Suppressor macrophage treated with lipopolysaccharide for 4 hours (primary cell): ENCODE measurements at places on chromosomes 2 and 18.

- no peak for DNase-seq
Observed at GRCh38 chr2:20616341-20616871, 34.5 kb downstream of the HS1BP3 start.

- no peak for DNase-seq
Observed at GRCh38 chr18:55227771-55228170, 268.5 kb upstream of the CCDC68 start.

- DNase-seq = peak; percentile 52
Observed at GRCh38 chr2:128535953-128536352, 217.3 kb upstream of the HS6ST1 start.

GRCh38 chr2:175036582-175037018 is 31.4 kb upstream of the CHN1 start:
- DNase-seq = peak; percentile 52

- no peak for DNase-seq
Observed at GRCh38 chr2:152453129-152453911, 118.3 kb downstream of the FMNL2 start.

DNA sequence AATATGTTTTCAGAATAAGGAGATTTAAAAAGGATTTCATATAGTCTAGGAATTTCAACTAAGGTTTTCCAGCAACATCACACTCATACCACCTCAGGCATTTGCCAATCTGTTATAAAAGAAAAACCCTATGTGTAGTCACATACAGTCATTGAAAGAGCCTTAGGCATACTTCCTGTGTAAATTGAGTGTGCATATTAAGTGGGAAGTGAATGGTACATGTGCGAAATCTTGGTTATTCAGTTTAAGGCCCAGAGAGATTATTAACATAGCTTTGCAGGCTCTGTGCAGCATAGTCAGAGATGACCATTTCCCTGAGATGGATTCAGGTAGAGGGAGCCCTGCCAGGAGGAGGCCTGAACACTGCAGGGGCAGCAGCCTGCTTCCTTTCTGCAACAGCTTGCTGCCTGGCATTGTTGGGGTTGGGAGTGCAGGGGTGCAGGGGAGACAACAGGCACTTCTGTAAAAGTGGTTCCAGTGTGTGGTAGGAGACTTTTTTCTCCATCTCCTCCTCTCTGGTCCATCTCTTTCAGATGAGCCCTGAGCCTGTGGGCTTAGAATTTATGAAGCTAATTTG is 100.1 kb upstream of the OSR1 start:
- no peak for DNase-seq

GRCh38 chr2:44101246-44101645 is 67.4 kb upstream of the PPM1B start:
- DNase-seq = no peak

GRCh38 chr18:43869451-43870008 is 592.2 kb upstream of the SYT4 start:
- no peak for DNase-seq

DNA sequence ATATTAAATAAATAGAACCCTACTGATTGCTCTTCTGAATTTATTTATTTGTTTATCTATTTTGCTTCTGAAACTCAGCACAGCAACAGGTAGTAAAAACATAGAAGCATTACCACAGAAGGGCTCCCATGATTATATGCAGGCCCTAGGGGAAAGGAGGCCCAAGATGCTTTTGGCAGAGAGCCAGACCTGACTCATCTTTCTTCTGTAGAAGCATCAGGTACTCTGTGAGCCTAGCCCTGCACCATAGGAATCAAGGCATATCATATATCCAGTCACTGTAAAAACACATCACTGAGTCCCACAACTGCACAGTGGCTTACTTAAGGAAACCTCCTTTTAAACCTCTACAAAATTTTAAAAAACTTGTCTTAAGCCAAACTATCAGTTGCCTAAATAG is 1.8 kb downstream of the SCN9A start:
- DNase-seq = no peak

DNA sequence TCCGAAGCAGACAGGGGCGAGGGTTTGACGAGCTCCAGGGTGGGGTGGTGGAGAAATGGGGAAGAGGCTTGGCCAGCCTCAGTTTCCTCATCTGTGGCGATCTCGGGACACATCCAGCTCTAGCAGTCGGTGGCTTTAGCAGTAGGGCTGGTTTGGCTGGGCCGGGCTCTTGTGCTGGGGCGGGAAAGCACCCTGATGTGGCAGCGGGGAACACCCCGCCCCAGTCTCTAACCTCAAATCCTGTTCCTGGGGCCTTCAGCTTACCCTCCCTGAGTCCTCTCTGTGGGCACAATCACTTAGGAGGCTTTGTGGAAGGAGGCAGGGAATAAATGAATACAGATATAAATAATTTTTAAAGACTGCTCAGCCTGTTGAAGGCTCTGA is 26.5 kb upstream of the MCFD2 start:
- peak; percentile 76 for DNase-seq

GRCh38 chr2:53939656-53940055 is 31.1 kb downstream of the PSME4 start:
- DNase-seq = no peak

DNA sequence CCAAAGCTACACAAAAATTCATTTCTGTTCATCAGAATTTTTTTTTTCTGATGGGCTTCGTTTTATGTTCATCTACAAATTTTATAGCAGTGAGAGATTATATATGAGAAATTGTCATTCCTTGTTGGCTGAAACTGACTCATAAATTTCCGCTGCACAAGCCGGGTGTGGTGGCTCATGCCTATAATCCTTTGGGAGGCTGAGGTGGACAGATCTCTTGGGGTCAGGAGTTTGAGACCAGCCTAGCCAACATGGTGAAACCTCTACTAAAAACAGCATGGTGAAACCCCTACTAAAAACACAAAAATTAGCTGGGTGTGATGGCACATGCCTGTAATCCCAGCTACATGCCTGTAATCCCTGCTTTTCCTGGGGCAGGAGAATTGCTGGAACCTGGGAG is 72.0 kb downstream of the PLEKHM3 start:
- DNase-seq = no peak

DNA sequence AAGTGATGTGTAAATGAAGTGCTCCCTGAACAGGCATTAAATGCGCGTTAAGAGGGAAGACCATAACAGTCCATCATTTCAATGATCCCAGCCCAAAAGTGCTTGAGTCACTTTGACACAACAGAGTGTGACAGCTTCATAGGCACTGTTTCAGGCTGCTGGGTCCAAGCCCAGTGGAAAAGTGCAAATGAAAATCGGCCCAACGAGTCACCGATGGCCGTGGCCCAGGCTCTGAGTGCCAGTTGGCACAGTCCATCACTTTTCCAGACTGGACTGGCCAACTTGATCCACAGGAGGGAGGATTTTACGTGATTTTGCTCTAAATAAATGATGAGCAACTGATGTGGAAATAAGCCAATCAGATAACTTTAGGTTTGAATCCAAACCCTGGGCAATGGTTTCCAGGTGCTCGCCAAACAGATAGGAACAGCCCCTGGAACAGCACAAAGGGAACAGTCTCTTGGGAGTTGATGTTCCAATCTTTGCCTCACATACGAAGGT is 114.0 kb downstream of the SP3 start:
- DNase-seq = no peak

- no peak for DNase-seq
Observed at GRCh38 chr2:98558852-98559530, 49.3 kb downstream of the COA5 start.

- DNase-seq = no peak
Observed at GRCh38 chr2:43831543-43832294, 6.9 kb downstream of the ABCG5 start.

GRCh38 chr18:58893388-58894099 is 28.9 kb downstream of the ZNF532 start:
- DNase-seq = no peak

GRCh38 chr2:124985270-124985669 is 960.2 kb downstream of the CNTNAP5 start:
- no peak for DNase-seq

DNA sequence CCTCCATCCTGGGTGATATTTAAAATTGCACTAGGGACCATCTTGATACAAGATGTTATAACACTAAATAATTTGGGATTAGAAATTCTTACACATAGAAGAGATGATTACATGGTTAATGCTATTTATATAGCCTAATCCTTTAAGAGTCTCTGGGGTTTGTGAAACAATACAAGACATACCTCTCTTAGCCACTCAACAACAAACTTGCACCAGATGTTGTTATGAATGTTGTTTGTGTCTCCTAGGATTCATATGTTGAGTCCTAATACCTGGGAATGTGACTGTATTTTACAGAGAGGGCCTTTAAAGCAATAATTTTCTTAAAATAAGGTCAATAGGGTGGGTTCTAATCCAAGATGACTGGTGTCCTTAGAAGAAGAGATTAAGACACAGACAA is 678.3 kb downstream of the NYAP2 start:
- DNase-seq = no peak

GRCh38 chr18:22293417-22293816 is 124.0 kb downstream of the GATA6 start:
- no peak for DNase-seq

DNA sequence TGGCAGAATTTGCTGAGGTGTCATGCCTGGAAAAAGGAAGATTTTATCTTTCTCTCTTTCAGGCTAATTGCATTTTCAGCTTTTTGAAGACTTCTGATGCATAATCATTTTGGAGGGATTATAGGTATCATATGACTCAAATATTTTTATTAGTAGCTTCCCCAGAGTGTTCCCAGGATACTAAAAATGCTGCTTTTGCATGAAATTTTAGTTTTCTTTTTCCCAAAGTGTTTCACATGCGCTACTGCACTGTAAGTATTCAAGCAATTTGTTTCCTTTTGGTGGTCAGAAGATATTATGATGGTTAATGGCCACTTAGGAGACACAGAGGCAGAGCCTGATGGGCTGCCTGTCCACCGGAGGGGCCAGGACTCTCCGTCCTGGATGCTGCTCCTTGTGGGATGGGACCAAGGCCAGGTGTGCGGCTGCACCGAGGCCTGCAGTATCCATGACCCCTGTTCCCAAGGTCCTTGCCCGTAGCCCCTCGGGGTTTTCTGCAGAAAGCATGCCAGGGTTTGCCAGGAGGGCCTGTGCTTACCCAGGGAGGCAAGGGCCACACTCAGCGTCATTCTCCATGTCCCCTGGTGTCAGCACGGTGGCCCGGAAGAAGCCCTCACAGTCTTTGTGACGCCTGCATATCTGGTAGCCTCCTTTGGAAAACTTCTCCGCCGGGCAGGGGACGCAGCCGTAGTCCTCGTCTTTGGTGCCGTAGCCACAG is 60.2 kb downstream of the EDAR start:
- DNase-seq = no peak

- DNase-seq = no peak
Observed at GRCh38 chr2:200122683-200123082, 167.3 kb downstream of the MAIP1 start.

DNA sequence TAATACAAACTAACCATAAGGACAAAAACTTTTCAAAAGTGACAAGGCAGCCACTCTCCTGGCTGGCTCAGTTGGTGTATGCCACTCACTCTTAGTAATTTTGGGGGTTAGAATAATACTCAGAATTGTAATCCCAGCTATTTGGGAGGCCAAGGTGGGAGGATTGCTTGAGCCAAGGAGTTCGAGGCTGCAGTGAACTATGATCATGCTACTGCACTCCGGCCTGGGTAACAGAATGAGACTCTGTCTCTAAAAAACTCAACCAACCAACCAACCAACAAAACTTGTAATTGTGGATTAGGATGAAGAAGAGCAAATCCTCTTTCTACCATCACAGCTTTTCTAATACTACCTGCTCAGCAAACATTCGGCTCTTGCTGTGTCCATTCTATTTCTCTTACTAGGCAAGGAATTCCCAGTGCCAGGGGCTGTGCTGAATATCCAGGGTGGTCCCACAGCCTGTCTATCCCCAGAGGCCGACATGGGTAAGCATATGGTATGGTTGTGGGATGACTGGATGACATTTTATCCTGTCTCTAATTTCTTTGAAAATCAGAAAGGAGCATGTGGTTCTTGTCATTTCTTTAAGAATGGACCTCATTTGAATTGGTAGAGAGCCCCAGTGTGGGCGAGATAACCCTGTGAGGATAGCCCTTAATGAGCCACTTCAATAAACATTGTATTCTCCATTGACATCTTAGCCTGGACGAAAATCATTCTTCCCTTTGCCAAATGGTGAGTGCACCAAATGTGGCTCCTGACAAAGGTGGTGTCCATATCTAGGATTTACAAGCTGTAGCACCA is 220.1 kb downstream of the MYCN start:
- DNase-seq = no peak

DNA sequence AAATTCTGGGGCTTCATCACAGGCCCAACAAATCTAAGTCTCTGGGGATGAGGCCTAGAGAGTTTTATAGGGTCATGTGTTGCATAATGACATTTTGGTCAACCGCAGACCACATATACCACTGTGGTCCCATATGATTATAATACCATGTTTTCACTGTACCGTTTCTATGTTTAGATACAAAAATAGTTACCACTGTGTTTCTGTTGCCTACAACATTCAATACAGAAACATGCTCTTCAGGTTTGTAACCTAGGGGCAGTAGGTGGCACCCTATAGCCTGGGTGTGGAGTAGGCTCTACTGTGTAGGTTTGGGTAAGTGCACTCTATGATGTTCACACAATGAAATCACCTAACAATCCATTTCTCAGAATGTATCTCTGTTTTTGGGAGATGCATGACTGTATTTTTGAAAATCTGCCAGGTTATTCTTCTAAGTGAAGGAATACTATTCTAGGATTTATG is 485.2 kb downstream of the PTPRM start:
- DNase-seq = no peak

DNA sequence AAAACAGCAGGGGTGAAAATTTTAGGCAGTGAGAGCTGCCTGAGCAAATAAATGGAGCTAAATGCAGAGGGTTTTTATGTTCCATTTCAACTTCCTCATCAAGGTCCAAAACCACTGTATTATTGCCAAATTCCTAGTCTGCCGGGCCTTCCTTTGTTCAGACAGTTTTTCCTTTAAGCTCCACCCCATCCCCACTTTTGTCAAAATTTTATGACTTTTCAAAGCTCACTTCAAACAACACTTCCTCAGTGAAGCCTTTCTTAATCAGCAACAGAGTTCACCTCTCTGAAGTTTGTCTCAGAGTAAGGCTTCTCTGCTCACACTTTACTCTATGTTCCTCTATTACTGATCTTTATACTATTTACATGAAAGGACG is 81.3 kb downstream of the CERKL start:
- peak; percentile 8 for DNase-seq

DNA sequence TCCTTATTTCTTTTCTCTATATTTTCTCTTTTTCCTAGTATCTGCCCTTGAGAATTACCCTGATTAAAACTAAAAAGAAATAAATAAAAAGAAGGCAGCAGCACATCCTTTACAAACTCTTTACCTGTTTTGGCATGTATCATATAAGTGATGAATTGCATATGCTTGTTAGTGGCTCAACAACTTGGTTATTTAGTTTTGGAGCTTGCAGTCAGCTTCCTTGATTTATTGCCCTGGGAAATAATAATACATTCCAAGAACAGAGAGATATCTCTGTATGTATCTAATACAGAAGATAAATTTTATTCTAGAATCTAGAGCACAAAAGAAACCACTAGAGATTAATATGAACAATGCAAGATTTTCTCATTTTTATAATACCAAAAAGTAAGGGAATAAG is 139.8 kb upstream of the ZC3H15 start:
- DNase-seq = no peak

- peak; percentile 7 for DNase-seq
Observed at GRCh38 chr18:63741769-63742168, 33.4 kb upstream of the SERPINB7 start.
